ENCODE measurements at places on chromosomes 2 and 18.

DNA sequence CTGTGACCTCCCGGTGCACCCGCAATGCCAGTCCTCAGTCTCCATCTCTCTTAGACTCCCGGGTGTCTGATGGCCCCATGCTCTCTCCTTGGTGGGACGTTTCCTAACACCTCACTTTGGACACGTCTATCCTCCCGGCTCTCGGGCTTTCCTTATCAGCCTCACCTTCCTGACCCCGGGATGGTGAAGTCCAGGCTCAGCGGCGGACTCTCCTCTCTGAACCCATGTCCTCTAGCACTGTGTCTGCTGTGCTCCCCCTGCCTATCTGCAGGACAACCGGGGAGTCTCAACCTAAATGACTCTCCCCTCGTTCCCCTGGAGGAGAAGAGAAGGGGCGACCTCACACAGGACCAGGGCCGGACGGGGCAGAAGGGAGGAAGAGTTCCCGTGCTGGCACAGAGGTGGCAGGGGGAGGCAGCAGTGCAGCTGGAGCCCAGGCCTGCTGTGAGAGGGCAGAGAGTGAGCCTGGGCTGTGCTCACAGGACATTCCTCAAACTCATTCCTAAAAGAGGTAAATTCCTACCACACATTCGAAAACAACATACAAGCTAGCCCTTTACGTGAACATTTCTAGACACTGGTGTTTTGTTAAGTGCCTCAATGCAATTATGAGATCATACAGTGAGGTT lies 41.9 kb downstream of the MBP start:
- DNase-seq: no peak

DNA sequence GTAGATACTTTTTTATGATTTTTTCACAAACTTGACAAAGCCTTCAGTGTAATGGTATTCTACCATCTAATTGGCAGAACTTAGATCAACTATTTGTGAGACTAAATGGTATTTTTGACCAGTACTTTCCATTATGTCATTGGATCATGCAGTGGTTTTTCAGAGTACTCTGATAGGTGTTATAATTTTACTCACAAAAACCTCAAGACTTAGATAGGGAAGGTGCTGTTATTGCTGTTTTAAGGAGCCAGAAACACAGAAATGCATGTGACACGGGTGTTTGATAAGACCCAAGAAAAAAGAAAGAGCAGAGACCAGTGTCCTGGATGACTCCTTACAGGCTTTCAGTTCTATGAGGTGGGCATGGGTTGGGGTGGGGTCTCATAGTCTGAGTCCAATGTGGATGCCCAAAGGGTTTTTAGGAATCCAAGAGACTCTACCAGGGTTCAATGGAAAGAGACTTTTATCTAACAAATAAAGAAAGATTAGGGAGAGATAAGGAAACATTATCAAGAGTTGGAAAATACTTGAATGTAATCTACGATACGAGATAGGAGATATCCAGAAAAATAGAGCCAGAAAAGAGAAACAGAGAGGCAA lies 31.3 kb downstream of the SP140 start:
- DNase-seq: no peak

DNA sequence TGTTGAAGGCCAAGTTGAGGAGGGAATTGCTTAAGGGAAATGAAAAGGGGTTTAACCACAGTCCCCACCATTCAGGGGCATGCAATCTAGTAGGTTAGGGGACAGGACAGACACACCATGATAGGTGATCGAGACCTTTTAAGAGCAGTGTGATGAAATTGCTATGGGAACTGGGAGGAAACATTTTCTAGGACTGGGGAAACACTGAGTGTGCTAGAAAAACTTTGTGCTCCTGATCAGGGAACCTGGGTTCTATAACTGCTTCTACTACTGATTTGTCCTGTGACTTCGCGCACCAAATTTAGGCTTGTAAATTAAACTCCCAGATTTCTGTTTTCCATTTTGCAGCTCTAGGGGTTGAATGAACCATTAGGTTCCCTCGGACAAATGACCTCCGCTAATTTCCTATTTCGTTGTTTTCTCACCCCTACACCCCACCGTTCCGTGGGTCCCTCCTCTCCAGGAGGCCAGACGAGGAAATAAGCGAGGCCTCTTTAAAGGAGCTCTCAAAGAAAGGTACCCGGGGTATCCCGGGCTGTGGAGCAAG lies 371 bp upstream of the LCLAT1 start:
- DNase-seq: no peak

DNA sequence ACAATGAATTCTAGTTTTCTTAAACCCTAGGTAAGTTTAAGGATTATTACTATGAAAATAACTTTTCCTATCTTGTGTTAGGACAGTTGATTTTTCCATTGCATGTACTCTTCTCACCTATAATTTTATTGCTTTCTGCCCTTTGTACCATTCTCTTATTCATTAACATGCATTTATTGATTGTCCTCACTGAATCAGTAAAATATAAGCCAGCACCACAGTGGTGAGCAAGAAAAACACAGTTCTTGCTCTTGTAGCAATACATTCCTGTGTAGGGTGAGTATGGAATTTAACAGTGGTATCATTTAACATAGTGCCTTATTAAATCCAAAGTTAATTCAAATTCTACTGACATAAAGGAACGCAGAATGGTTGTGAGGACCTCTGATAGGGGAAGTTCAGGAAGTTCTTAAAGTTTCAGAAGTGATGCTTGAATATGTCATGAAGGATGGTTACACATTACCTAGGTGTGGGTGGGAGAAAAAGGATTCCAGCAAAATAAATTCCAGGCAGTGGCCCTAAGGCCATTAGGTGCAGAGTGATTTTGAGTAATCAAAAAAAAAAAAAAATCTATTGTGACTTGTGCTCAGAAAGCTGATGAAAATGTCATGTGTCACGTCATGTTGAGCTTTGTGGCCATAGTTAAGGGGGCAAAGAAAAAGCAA lies 104.7 kb upstream of the DSEL start:
- no peak for DNase-seq

DNA sequence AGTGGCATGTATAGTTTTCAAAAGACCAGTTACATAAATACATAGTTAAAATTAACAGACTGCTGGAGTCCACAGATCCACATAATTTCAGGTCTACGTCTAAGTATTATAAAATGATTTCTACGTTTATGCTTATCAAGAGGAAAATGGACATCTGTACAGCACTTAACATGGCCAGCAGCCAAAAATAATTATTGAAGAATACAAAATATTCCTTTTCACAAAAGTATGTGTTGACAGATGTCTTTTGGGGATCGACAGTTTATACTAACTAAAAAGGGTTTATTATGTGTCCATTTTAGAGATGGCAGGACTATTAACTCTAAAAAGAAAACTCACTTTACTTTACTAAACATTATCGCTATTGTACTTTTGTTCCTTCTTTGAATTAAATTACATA lies 112.9 kb upstream of the RNU4ATAC start:
- no peak for DNase-seq

- no peak for DNase-seq
These were observed 38.2 kb downstream of the RTN4 start for GRCh38 chr2:55011831-55012671.

DNA sequence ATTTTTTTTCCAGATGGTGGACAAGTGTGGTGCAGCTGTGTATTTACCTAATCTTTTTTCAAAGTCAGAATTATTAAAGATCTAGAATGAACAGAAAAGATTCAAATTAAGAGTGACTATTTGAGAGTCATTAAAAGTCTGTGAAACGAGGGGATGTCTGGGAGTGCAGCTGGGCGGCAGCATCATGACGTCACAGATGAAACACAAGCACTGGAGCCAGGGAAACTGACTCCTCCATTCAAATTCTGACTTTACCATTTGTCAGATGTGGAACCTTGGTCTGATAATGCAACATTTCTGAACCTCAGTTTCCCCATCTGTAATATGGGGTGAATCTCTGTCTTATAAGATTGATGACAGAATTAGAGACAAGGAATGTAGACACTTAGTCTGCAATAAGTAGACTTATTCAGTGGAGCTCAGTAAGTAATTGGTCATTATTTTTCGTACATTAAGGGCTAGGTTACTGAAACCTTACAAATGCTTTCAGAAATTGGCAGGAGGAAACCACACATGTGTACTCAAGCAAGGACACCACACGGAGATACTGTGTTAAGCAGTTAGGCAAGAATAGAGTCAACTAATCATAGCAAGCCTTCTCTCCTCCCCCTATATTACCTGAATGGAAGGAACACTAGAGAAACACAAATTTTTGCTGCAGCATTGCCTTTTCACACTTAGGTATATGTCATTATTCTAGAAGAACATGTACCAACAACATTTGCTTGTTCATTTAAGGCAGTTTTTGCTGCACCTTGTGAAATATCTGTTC lies 27.8 kb upstream of the CXXC1 start:
- no peak for DNase-seq

GRCh38 chr2:21146638-21147037 lies 22.9 kb downstream of the TDRD15 start:
- DNase-seq: no peak

DNA sequence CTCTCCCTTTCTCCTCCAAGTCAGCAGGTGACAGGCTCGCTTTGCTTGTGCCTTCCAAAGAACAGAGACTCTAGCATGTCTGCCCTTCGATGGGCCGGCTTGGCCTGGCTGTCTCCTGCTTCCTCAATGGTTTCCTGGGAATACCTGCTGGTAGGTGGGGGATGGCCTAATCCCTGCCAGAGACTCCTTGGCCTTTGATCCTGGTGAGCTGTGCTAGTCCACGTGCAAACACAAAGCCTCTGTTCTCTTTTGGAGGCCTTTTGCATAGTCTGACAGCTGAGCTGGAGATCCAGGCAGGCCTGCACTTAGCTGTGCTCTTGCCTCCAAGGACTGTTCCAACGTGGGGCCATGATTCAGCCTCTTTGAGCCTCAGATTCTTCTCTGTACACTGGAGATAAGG lies 67.6 kb downstream of the ARL4C start:
- no peak for DNase-seq

- no peak for DNase-seq
These were observed 5.0 kb downstream of the TANK start for GRCh38 chr2:161165266-161165665.

- no peak for DNase-seq
These were observed 334.5 kb downstream of the PTPRM start for GRCh38 chr18:7901657-7902056.

DNA sequence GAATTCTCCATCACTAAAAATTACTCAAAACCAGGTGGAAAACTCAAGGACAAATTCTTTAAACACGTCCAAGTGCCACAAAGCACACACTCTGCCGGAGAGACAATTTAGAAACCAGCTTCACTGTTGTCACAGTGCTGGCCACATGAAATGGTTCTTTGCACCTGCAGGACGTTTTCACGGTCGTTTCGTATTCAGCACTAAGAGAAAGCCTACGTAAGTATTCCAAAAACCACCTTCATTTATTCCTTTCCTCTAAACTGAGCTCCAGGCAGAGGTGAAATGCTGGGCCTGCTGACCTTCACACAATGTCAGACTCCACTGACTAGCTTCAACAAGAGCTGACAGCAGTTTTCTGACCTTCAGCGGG lies 680 bp downstream of the ATP5F1A start:
- DNase-seq: no peak

GRCh38 chr2:47204691-47205090 lies 49.6 kb upstream of the STPG4 start:
- no peak for DNase-seq

- DNase-seq: no peak
These were observed 199.4 kb downstream of the ALPK2 start for GRCh38 chr18:58429442-58429841.

GRCh38 chr2:54864727-54865126 lies 141.3 kb downstream of the EML6 start:
- DNase-seq: no peak

DNA sequence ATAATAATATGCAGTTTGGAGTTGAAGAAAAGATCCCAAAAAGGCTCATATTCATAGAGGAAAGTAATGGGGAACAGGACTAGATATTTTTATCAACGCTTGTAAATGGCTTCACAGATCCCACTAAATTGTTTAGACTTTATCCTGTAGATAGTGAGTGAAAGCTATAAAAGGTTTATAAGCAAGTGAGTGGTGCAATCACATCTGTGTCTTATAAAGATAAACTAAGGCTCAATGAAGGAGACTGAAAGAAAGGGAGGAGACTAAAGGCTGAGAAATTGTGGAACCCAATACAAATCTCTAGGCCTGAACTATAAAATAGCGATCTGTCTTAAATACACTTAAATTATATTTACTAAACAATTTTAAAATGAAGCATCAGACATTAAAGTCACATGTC lies 7.7 kb downstream of the SP3 start:
- no peak for DNase-seq

DNA sequence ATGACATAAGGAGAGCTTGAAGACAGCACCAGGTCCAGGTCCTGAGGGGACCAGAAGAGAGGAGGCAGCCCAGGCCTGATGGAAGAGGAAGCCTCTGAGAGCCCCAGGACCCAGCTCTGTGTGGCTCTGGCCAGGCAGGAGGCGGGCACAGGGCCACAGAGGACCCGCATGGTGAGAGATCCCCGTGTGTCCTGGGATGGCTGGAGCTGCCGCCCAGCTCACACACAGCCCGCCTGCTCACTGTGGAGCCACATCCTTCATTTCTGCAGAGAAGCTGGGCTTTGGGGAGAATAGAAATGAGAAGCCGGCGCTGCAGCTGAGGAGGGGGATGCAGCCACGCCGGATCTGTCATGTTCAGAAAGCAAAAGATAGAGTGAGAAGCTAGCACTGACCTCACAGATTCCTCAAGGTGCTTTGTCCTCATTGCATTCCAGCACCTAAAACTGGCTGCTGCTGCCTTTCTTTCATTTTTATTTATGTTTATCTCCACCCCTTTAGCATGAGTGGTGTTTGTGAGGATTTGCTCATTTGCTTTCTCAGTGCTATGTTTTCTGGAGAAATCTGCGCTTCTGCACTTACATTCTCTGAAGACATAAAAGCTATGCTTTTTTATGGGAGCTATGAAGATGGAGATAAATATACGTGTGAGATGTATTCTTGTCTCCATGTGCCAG lies 307.6 kb upstream of the MYT1L start:
- no peak for DNase-seq

GRCh38 chr2:15718103-15718943 lies 126.7 kb downstream of the DDX1 start:
- DNase-seq: no peak

DNA sequence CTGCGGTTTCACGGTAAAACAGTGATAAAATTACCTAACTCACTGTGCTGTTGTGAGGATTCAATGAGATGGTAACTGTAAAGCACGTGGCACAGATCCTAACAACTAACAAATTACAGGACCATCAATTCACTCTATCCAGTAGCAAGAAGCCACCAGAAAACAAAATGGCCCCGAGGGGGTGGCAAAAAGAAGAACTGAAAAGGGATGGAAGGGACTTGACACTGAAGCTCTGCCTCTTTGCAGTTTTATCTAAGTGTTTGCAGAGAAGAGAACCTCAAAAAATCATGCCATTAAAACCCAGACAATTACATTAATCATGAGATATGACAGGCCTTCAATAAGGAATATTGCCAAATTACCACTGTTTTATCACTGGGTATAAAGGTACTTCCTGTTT lies 46.7 kb downstream of the IRS1 start:
- no peak for DNase-seq

- no peak for DNase-seq
These were observed 36.7 kb downstream of the GALNT1 start for GRCh38 chr18:35618289-35618688.

All from stimulated activated CD8-positive, alpha-beta memory T cell treated with anti-CD3 and anti-CD28 coated beads, Interleukin-4, amount 100 ng/mL, for 1 hour (primary cell).